ENCODE measurements at places on chromosomes 1 and 21. TPM values are rescaled to one million over a fixed set of nuclear protein-coding genes. Genes with fewer than 3 reads are reported as not detected.
A peak's percentile ranks its signal among the peaks of the same experiment; 100 is the strongest.

DNA sequence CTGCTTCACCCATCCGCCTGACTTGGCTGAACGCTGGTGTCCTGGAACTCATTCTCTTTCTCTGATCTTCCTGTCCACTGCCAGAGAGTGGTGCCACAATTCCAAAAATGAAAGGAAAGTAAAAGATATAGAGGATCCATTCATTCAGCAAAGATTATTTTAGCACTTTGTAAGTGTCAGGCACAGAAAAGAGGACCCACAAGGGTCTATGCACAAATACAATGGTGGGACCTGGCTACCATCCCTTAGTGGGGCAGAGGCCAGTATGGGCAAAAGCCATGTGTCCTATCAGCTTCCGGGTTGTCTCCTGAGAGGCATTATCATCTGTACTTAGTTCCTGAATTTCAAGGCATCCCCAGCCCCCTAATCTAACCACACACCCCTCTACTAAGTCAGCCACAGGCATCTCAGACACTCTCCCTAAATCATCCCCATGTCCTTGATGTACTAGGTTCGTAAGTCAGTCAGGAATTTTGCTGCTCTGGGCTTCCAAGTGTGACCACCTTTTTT lies 19.0 kb downstream of the SSR2 start:
- DNase-seq: peak; percentile 66

- DNase-seq: no peak
These were observed 22.9 kb downstream of the PUM1 start for GRCh38 chr1:31042656-31043055.

DNA sequence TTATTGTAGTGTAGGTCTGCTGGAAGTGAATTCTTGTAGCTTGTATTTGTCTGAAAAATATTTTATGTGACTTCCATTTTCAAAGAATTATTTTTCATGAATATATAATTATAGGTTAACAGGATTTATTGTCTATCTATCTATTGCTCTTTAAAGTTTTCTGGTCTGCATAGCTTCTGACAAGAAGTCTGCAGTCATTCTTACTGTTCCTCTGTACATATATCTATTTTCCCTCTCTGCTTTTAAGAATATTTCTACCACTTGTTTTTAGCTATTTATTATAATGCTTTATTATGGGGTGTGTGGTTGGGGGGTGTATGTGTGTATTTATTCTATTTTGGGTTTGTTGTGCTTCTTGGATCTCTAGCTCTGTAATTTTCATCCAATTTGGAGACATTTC lies 77.4 kb downstream of the ETS2 start:
- DNase-seq: no peak

- no peak for DNase-seq
These were observed 42.9 kb downstream of the COL18A1 start for GRCh38 chr21:45447821-45448220.

The S100A16 gene
- 282 TPM for total RNA-seq

DNA sequence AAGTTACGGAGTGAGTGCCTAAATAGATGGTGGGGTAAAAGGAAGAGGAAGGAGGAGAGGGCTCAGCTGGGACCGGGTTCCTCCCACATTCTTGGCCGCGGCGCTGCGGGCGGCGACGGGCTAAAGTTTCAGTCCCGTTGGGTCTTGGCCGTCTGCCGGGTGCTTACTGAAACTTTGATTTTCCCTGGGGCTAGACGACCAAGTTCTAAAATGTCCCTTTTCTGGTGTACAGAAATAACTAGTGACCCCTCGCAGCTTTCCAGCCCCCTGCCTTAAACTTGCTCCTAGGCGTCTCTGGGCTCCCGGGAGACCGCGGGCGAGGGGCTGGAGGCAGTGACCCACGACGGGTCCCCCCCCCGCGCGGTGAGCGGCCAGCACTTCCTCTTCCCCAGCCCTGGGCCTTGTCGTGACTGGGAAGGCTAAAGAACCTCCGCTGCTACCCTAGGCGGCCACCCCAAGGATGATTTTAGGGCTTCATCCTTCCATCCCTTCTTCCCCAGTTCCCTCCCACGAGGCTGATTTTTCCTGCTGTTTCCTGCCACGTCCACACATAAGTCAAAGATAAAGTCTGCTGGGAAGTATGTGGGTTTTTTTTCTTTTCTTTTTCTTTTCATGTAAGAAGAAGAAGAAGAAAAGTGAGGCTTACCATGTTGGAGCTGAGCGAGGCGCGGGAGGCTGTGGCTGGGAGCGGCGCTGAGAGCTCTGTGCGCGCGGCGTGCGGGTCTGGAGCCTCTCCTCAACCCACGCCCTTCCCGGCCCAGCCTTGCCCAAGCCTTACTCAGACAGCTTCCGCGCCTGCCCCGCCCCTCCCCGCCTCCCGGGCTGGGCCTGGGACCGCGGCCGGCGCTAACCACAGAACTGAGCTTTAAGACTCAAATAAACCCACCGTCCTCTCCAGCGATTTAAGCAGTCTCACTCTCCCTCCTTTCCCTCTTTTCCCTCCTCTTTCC lies at the start of gene S100A11:
Gene S100A11 (minus strand): TSS at position 738 of the 950 bp plus-strand sequence. CDS start 89 bp downstream, at position 649.
- peak; percentile 93 for DNase-seq

- DNase-seq: no peak
These were observed 3.1 kb downstream of the TINAGL1 start for GRCh38 chr1:31579374-31579773.

GRCh38 chr1:223628233-223629125 lies 37.0 kb downstream of the CAPN8 start:
- peak; percentile 63 for DNase-seq

- peak; percentile 84 for DNase-seq
These were observed 41.0 kb upstream of the DR1 start for GRCh38 chr1:93304716-93305138.

GRCh38 chr1:56442290-56442877 lies 137.0 kb downstream of the PLPP3 start:
- no peak for DNase-seq

- DNase-seq: peak; percentile 18
These were observed 15.5 kb upstream of the SFT2D2 start for GRCh38 chr1:168210312-168210711.
